ENCODE measurements at places on chromosomes 1 and 21. TPM values are rescaled to one million over a fixed set of nuclear protein-coding genes. Genes with fewer than 3 reads are reported as not detected.

The AK5 gene
- 0.61 TPM for total RNA-seq

The WLS gene
- total RNA-seq = 113 TPM

The KCND3 gene
- total RNA-seq = 0.64 TPM

The BSND gene
- total RNA-seq = not detected

The AHCTF1 gene
- total RNA-seq = 31.7 TPM

The LRRC7 gene
- not detected for total RNA-seq

The PGLYRP4 gene
- 0.29 TPM for total RNA-seq

The F3 gene
- 1,840 TPM for total RNA-seq

The TAS1R1 gene
- not detected for total RNA-seq

The GBP7 gene
- total RNA-seq = not detected

The CD2 gene
- not detected for total RNA-seq

The CHIA gene
- total RNA-seq = not detected

The YIPF1 gene
- 21.6 TPM for total RNA-seq

The OR2L13 gene
- total RNA-seq = not detected

The DSCAM gene
- total RNA-seq = 8.1 TPM

The SLC1A7 gene
- not detected for total RNA-seq

The VPS26C gene
- total RNA-seq = 54.8 TPM

The LEFTY2 gene
- total RNA-seq = not detected

Data from mammary epithelial cell (primary cell).